A673 (cell line): ENCODE measurements at places on chromosomes 2 and 18.
A peak's percentile ranks its signal among the peaks of the same experiment; 100 is the strongest.

- DNase-seq: no peak
These were observed 259.8 kb upstream of the CCDC68 start for GRCh38 chr18:55219059-55219458.

DNA sequence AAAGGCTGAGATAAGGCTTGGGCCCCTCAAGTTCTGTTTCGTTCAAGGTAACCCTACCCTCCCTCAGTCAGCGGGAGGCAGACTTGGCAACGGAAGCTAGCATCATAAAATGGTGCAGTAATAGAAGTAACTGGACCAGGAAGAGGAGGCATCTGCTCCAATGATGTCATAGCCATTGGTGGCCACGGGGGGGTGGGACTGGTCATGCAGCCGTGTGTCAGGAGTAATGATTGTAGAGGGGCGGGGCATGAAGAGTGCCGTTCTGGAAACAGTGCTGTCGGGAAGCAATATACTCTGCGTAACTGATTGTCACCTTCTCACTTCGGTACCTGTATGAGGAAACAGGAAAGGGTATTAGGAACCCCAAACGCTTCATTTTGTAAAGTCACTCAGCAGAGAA, 6.9 kb upstream of the POLR2D start:
- peak; percentile 61 for DNase-seq

GRCh38 chr2:215811003-215811402, 202.3 kb downstream of the MREG start:
- DNase-seq: no peak

GRCh38 chr2:15041429-15041837, 408.9 kb downstream of the LRATD1 start:
- no peak for DNase-seq

DNA sequence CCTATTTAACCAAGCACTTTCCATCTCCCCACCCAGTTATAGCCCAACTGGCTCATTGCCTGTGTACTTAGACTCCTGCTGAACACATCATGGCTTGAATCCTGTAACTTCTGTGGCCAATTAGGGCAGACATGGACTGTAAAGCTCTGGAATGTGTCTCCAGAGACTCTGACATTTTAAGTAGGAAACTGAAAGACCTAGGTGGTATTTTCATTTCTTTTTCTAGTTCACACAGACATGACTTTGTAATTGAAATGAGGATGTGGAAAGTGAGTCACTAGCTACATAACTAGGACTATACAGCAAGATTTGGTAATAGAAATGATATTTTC, 12.2 kb downstream of the DOK1 start:
- peak; percentile 85 for DNase-seq

DNA sequence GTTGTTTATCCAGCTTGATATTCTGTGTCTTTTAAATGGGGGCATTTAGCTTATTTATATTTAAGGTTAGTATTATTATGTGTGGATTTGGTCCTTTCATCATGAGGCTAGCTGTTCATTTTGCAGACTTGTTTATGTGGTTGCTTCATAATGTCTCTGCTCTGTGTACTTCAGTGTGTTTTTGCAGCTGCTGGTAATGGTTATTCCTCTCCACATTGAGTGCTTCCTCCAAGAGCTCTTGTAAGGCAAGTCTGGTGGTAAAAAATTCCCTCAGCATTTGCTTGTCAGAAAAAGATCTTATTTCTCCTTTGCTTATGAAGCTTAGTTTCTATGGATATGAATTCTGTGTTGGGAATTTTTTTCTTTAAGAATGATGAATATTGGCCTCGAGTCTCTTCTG, 47.8 kb upstream of the NT5C1B start:
- no peak for DNase-seq

DNA sequence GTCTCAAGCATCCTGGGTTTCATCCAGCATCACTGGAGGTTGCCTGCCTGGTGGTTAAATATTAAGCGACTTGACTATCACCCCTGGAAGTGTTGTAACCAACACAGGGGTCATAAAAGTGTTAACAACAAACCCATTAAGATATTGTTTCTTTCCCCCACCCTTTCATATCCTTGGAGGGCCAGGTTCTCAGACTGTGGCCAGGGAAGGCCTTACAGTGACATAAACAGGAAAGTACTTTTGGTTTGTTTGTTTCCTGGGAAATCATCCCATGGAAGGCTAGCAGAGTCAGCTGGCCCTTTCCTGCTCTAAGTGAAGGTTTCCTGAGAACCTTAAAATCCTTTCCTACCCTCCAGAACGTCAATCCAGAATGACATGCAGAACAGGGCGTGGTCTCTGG, 160.9 kb downstream of the CLIP4 start:
- no peak for DNase-seq

DNA sequence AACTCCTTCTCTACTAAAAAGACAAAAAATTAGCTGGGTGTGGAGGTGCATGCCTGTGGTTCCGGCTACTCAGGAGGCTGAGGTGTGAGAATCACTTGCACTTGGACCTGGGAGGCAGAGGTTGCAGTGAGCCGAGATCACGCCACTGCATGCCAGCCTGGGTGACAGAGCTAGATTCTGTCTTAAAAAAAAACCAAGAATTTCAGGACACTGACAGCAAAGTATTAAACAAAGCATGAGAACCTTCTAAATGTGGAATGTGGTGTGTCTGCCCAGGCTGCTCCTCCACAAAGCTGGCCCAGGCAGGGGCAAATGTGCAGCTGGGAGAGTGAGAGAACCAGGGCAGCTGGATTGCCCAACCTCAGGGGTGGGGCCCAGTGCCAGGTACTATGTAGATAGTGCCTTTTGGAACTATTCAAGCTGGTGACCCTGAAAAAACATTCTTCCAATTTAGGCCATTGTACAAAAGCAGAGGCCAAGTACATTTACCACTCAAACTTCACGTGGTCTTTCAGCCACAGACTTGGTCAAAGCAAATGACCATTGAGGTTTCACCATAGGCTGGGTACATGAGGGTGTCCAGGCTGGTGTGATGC, 6.7 kb upstream of the UGT1A5 start:
- no peak for DNase-seq

GRCh38 chr2:114714313-114714712, 271.9 kb downstream of the DPP10 start:
- no peak for DNase-seq

DNA sequence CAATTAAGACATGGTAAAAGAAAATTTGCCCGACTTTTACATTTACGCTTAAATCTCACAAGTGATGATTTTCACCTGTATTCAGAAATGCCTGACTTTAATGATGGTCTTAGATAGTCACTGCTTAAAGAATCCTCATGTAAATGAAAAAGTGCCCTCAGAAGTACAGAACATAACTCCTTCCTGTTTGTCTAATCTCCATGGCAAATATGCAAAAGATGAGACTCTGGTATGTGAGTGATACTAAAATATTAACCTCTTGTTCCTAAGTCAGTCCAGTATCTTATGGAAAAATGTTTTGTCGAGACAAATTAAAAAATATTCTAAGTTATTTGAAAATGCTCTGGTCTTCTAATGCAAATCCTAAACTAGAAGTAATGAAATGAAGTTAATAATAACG, 29.2 kb downstream of the KCTD1 start:
- no peak for DNase-seq

DNA sequence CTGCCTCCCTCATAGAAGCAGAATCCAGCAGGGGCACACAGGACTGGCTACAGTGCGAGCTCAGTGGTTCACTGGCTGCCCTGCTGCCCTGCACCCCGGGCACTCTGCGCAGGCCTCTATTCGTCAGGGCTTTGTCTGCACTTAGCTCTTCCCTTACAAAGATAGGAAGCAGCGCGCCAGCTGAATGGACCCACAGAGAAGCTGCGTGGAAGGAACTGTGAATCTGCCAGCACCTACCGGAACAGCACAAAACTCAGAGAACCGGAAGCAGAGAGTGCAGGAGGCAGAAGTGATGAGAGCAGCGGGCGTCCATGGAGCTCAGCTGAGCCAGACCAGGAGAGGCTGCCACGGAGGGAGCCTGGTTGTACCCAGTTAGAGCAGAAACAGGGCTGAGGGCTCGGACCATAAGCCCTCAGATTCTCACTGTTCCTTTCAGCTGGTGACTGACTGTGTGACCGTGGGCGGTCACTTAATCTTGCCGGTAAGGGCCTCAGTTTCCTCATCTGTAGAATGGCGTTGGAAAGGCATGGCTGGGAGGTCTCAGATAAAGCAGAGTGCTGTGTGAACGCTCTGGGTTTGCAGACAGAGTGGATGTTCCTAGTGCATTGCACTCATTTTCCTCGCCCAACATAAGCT, 23.1 kb upstream of the SLC66A3 start:
- DNase-seq: no peak

GRCh38 chr18:6983366-6983765, 134.2 kb downstream of the LAMA1 start:
- no peak for DNase-seq

- no peak for DNase-seq
These were observed 10.1 kb downstream of the BAZ2B start for GRCh38 chr2:159606287-159606686.

DNA sequence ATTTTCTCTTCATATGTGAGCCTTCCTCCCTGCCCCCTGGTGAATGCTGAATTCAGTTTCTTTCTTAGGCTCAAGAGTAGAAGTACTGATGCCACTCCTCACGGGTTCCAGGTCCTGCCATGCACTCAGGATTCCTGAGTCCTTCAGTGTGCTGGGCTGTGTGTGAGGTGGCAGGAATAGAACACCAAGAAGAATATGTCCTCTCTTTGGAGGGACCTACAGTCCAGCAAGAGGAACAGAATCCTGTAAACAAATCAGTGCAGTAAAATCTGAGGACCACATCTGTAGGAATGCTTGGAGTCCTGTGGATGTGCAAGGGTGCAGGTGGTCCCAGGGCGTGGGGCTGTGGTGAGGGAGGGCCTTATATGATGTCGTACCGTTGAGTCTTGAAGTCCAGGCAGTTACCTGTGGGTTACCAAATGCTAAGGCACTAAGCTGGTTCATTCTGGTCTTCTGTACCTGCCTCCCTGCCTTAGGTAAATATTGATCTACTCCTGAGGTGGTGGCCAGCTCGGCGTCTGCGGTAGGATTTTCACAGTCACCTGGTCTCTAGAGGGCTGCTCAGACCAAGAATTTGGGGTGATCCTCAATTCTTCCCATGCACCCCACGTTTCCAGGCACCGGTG, 5.5 kb downstream of the ASAP2 start:
- DNase-seq: no peak

DNA sequence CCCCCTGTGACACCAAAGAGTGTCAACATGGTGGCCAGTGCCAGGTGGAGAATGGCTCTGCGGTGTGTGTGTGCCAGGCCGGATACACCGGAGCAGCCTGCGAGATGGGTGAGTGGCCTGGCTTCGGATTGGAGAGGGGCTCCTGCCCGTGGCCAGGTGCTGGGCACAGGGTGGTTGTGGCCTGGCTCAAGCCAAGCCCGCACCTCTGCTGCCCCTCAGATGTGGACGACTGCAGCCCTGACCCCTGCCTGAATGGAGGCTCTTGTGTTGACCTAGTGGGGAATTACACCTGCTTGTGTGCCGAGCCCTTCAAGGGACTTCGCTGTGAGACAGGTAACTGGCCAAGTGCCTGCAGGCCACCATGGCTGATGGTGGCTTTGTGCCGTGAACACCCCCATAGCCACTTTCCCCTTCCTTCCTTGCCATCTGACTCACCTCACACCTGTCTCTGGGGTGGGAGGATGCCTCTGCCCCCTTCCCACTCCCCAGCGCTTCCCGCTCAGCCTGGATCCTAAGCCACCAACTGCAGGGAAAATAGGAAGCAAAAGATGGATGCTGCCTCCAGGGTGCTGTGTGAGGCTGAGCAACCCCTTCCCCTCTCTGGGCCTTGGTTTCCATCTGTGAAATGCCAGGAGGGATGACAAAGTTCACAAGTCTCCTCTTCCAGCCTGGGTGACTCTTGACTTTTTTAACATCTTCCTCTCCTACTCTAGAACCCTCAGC, 41.8 kb downstream of the SNED1 start:
- DNase-seq: no peak

- DNase-seq: no peak
These were observed 943.9 kb downstream of the EPHA4 start for GRCh38 chr2:220628252-220628651.

- no peak for DNase-seq
These were observed 15.9 kb downstream of the GLS start for GRCh38 chr2:190896477-190896876.

DNA sequence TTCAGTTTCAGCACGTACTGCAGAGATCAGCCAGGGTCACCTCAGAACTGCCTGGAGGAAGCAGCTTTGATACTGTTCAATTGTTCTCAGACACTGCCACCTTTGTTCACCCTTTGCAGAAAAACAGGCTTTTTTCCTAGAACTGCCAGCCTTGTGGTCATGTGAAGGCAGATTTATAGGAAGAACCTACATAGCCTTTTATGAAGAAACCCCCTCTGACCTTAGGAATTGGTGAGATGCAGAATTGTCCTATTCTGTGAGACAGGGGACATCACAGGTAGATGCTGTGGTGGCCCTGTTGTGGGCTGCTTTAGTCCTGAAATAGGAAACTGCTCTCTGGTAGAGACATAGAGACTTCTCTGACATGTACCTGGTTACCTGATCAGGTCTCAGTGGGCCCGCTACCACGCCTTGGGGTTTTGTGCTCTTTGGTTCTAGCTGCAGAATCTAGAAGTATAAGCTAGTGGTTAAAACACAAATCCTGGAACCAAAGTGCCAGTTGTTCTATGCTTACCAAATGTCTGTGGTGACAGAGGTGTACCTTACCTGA, 206.6 kb downstream of the AGPS start:
- no peak for DNase-seq

- peak; percentile 86 for DNase-seq
These were observed 502 bp downstream of the TUBB6 start for GRCh38 chr18:12308386-12309100.

DNA sequence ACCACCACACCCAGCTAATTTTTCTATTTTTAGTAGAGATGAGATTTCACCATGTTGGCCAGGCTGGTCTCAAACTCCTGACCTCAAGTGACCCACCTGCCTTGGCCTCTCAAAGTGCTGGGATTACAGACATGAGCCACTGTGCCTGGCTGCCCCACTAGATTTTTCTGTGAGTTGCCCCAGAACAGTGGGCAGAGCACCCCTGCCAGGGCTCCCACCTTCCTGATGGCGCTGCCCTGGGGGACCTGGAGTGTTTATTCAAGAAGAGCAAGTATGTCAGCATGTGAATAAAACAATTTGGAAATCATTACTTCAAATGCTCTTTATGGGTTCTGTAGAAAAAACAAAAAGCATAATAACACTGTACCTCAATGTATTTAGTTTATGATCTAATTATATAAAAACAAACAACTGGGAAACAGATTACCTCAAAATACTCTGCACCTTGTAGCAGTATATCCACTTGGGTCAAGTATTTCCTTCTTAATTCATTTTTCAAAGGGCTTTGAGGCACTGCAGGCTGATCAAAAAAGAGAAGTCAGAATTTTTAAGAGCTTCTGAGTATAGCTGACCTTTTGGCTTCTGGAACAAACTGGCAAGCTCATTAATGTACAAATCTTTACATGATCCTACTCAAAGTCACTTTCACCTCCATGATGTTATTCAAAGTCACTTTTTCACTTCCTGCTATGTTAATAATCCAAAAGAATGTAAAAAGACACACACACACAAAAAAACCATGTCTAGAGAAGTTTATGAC, 8.9 kb downstream of the HJURP start:
- no peak for DNase-seq

- peak; percentile 90 for DNase-seq
These were observed 196.5 kb downstream of the SATB2 start for GRCh38 chr2:199261239-199261638.
